Nephron progenitor cell (in vitro differentiated cells): ENCODE measurements at places on chromosomes 3 and 15.

DNA sequence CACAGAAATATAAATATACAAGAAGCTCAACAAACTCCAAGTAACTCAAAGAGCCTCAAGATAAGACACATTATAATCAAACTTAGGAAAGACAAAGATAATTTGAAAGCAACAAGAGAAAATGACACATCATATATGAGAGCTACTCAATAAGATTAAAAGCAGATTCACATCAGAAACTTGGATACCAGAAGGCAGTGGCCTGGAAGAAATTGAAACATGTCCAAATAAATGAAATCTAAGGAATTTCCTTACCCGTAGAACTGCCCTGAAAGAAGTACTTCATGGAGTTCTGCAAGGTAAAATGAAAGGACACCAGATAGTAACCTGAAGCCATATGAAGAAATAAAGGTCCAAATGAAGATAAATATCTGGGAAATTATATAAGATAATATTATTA is 113.9 kb downstream of the LSAMP start:
- DNase-seq: no peak

GRCh38 chr3:37794646-37795045 is 67.0 kb upstream of the CTDSPL start:
- no peak for DNase-seq

GRCh38 chr3:55367384-55367783 is 119.7 kb downstream of the WNT5A start:
- DNase-seq: no peak

DNA sequence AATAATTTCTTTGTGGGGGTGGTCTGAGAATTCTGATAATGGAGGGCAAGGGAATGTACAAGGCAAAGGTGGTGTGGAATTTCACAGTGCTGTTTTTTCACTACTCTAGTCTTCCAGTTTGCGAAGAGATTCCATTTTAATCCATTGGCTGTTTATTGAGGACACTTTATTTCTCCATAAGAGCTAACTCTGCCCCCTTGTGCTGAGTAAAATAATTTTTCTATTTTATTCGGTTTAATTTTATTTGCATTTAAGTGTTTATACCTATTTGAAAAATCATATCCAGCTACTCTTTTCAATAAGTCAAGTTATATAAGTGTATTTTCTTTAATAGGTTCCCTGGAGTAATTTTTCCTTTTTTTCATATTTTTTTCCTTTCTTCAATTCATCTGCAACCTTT is 840.1 kb downstream of the TUSC7 start:
- DNase-seq: no peak
